ENCODE measurements at places on chromosomes 13 and 19.

GRCh38 chr19:51572908-51573307 lies 1.8 kb downstream of the ZNF175 start:
- DNase-seq = no peak

GRCh38 chr13:53200498-53201453 lies 172.2 kb downstream of the OLFM4 start:
- no peak for DNase-seq

- no peak for DNase-seq
These were observed 13.0 kb downstream of the CYP2S1 start for GRCh38 chr19:41205995-41206394.

- no peak for DNase-seq
These were observed 38.4 kb upstream of the STARD13 start for GRCh38 chr13:33323801-33324510.
